Type B pancreatic cell (in vitro differentiated cells): ENCODE measurements at places on chromosomes 11 and 22. TPM values are rescaled to one million over a fixed set of nuclear protein-coding genes. Genes with fewer than 3 reads are reported as not detected.

DNA sequence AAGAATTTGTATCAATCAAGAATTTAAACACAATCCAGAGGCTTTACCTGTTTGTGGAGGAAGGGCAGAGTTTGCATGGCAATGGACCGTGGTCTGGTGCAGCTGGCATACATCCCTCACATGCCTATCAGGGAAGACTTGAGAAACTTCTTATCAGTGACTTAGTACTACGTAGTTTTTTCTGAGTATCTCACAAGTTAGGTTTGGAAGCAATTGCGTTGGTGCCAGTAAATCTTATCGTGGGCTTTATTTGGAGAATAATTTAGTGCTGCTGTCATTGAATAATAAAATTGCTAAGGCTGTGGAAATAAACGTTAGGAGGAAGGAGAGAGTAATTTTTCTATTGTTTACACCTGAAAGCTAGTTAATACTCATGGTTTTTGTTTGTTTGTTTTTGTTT is 72.3 kb downstream of the PRMT3 start:
- no peaks in the 10 kb centered on the region for H3K27me3 ChIP-seq
- no peak overlapping the region for H3K4me3 ChIP-seq
- peaks cover 11% of the 10 kb centered on the region for H3K36me3 ChIP-seq
- no peak for DNase-seq

DNA sequence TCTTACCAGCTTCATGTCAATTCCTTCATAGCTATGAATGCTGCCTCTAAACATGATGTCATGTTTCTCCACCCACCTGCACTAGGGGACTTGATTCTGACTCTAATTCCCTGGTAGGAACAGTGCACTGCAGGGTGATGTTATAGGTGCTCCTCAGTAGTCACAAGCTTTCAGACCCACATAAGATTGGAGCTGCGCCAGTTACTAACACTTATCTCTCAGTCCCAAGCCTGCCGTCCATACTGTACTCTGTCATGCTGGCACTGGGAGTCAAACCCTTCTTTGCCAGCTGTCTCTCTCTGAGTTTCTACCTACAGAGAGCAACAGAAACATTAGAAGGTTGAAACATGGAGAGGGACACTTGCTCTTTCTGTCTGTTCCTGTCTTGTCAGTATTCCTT is 5.5 kb downstream of the OR56A1 start:
- peaks cover 12% of the 10 kb centered on the region for H3K27me3 ChIP-seq
- H3K36me3 ChIP-seq, result no peaks in the 10 kb centered on the region
- DNase-seq, result no peak
- H3K4me3 ChIP-seq, result no peak overlapping the region

GRCh38 chr22:46349238-46349637 is 13.7 kb downstream of the TRMU start:
- peaks cover 2% of the 10 kb centered on the region for H3K36me3 ChIP-seq
- DNase-seq, result no peak
- no peaks in the 10 kb centered on the region for H3K27me3 ChIP-seq
- H3K4me3 ChIP-seq, result no peak overlapping the region
- no peaks in the 10 kb centered on the region for H3K4me1 ChIP-seq
- H3K27ac ChIP-seq, result no peak overlapping the region

- peaks cover 39% of the 10 kb centered on the region for H3K36me3 ChIP-seq
- H3K27ac ChIP-seq, result no peak overlapping the region
- H3K4me3 ChIP-seq, result no peak overlapping the region
- DNase-seq, result no peak
Observed at GRCh38 chr11:94169516-94169915, 40.9 kb downstream of the PANX1 start.

GRCh38 chr22:32561163-32561562 is 86.6 kb downstream of the FBXO7 start:
- DNase-seq, result no peak
- no peaks in the 10 kb centered on the region for H3K36me3 ChIP-seq
- H3K4me3 ChIP-seq, result peak overlapping the region; percentile 70
- H3K27me3 ChIP-seq, result peaks cover 1% of the 10 kb centered on the region

GRCh38 chr11:58629857-58630256 is 7.4 kb downstream of the CNTF start:
- peaks cover 3% of the 10 kb centered on the region for H3K36me3 ChIP-seq
- no peak overlapping the region for H3K27ac ChIP-seq
- DNase-seq, result no peak

- H3K4me1 ChIP-seq, result peaks cover 33% of the 10 kb centered on the region
- H3K27ac ChIP-seq, result peak within 1 kb of the TSS; percentile 71
- no peaks in the 10 kb centered on the region for H3K27me3 ChIP-seq
- H3K36me3 ChIP-seq, result no peaks in the 10 kb centered on the region
Observed at GRCh38 chr11:5596607-5597201, at the start of gene TRIM6. Gene TRIM6 (plus strand): TSS chr11:5596637. CDS start chr11:5596898, 261 bp downstream.

DNA sequence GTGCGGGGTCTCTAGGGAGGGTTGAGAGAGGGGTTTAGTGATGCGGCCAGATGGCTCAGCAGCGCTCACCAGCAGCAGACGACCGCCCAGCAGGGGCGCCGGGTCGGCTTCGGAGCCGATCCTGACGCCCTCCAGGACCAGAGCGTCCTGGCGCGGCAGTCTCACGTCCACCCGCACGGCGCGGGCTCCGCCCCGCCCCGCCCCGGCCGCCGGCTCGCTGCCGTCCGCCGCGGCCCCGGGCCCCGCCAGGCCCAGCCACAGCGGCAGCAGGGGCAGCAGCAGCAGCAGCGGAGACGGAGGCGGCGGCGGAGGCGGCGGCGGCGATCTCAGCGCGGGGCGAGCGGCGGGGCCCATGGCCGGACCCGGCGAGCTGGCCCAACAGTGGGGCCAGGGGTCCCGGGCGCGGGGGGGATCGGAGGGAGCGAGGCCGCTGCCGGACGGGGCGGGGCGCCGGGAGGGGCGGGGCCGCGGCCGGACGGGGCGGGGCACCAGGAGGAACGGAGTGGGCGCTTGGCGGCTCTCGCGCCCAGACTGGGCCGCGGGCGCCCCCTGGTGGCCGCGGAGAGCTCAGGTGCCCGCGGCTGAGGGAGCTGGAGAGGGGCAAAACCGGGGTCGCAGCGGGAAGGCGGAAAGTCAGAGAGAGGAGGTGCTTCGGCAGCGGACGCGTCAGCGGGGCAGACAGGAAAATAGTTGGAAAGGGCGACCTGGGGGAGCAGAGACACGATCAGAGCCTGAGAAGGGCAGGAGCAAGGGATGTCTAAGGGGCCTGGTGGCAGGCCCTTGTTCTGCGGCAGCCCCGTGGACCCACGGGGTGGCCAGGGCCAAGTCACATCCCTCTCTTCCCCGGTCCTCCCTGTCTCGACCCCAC is at the start of gene RNF215:
Gene RNF215 (minus strand): TSS at position 452 of the 868 bp plus-strand sequence. CDS start 98 bp downstream, at position 354.
- H3K4me3 ChIP-seq, result peak within 1 kb of the TSS; percentile 86
- no peaks in the 10 kb centered on the region for H3K36me3 ChIP-seq
- H3K4me1 ChIP-seq, result peaks cover 5% of the 10 kb centered on the region

- H3K36me3 ChIP-seq, result no peaks in the 10 kb centered on the region
- H3K27ac ChIP-seq, result no peak overlapping the region
- H3K4me1 ChIP-seq, result peaks cover 12% of the 10 kb centered on the region
Observed at GRCh38 chr11:61602775-61603569, 22.1 kb upstream of the SYT7 start.

The KMT2A gene
- total RNA-seq, result 45.5 and 71.1 TPM in 2 replicates

The PGR gene
- 0.29 and 0.64 TPM in 2 replicates for total RNA-seq

The CBLIF gene
- 11.2 and 54.6 TPM in 2 replicates for total RNA-seq

The SUN2 gene
- total RNA-seq, result 43.5 and 70.5 TPM in 2 replicates
